ENCODE measurements at places on chromosomes 5 and 9.

DNA sequence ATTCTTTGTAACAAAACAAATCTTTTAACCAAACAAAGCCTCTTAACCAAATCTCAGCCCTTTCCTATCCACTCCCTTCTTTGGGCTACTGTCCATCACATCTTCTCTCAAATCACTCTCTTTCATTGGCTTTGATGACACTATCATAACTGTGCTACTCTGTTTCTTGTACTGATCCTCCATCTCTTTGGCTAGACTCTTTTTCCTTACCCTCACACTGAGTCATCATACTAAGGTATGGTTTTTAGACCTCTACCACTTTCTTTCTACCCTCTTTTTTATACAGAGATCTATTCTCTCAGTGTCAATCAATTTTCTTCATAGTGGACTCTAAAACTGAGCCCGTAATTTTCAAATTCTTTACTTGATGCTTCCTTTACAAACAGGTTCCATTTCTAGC lies 174.9 kb downstream of the RAPGEF6 start:
- DNase-seq = no peak

DNA sequence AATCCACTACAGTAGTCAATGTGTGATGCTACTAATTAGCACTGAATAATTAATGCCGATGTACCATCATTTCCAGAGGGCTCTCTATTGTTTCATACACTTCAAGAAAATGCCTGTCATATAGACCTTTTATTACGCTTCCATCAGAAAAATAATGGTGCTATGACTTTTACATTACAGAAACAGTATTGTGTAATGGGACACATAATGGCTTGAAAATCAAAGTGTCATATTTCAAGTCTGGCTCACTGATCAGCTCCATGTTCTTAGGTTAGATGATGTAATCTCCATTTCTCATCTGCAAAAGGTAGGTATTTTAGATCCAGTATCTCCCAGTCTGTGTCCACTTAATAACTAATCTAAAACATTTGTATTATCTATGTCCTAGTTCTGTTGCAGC lies 990.6 kb upstream of the TYRP1 start:
- no peak for DNase-seq

DNA sequence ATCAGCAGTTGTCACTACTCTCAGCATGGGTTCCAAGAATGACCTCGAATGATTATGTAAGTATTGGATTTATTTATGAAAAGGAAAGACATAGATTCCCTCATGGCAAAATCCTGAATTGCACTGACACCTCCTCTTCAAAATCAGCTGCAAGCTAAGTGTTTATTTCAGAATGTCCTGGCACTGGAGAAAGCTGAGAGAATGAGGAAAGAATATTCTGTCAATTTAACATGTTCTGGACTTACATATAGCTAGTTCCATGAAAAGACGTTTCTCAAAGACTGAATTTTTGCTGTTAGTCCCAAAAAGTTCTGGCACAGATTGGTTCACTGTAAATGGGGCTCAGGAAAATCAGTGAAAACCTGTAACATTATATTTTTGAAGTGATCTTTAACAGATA lies 120.3 kb downstream of the NREP start:
- DNase-seq = no peak

DNA sequence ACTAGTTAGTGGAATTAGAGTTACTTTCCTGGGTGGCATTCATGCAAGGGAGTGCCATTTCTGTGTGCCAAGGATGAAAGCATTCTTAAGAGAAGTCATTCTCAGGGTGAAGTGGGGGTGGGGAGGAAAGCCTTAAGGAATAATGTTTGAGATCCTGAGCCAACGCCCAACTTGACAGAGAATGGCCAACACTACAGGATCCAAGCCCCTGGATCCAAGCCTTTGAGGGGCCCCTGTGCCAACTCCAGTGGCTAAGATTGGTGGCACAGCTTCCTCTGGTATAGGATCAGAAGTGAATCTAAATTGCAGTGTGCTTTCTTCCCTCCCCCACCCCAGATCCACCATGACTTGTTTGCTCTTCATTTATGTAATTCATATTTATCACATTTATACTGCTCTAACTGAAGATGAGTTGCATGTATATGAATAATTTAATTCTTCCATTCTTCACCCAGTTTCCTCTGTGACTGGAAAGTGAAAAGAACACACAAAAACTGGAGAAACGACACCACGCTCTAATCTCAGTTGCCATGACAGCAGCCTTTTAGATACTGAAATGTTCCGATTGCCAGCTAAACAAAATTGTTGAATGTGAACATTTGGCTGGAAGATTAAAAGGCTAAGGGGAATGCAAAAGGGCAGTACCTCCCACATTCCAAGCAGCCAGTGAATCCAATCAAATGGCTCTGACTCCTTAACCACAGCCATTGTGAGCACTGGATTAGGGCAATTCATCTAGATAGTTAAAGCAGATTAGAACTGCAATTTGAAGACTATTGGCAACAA lies 4.5 kb downstream of the ZNF608 start:
- no peak for DNase-seq

- no peak for DNase-seq
Measured at GRCh38 chr9:87524061-87524460, 26.4 kb downstream of the DAPK1 start.

GRCh38 chr5:61801174-61801573 lies 469.1 kb downstream of the ZSWIM6 start:
- no peak for DNase-seq

DNA sequence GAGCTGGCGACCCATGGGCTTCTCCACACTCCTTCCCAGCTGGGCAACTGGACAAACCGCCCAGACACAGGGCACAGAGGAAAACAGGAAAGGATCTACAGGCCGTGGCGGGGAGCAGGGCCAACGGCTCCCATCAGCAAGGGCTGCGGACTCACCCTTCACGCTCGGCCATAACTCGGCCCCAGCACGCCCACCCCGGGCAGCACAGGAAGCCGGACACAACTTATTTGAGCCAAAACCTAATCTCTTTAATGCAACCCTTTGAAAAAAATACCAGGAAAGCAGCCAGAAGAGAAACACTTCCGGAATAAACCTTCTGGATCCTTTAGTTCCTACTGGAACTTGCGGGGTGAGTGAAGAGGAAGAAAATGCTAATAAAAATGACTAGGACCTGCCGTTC lies 59.9 kb downstream of the VAV2 start:
- no peak for DNase-seq

GRCh38 chr5:73160239-73160671 lies 12.7 kb upstream of the TMEM174 start:
- DNase-seq = peak; percentile 9

- DNase-seq = no peak
Measured at GRCh38 chr5:43620944-43621505, 18.0 kb downstream of the NNT start.

- no peak for DNase-seq
Measured at GRCh38 chr5:169507051-169507450, 76.5 kb upstream of the SPDL1 start.

DNA sequence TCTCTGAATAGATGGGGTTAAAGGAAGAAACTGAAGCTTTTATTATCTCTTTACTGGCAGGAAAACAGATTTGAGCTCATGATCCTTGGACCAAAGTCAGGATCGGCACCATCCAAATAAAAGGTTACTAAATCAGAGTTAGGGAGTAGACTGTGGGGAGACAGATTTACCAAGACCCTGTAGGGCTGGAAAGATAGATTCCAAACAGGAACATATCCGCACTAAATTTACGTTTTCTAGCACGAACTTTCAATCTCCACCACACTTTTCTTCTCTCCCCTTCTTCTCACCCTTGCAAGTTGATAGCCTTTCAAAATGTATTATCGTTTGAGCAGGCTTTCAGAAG lies 120.0 kb upstream of the HMHB1 start:
- no peak for DNase-seq

GRCh38 chr9:121498487-121499176 lies 1.0 kb downstream of the GGTA1 start:
- DNase-seq = no peak

DNA sequence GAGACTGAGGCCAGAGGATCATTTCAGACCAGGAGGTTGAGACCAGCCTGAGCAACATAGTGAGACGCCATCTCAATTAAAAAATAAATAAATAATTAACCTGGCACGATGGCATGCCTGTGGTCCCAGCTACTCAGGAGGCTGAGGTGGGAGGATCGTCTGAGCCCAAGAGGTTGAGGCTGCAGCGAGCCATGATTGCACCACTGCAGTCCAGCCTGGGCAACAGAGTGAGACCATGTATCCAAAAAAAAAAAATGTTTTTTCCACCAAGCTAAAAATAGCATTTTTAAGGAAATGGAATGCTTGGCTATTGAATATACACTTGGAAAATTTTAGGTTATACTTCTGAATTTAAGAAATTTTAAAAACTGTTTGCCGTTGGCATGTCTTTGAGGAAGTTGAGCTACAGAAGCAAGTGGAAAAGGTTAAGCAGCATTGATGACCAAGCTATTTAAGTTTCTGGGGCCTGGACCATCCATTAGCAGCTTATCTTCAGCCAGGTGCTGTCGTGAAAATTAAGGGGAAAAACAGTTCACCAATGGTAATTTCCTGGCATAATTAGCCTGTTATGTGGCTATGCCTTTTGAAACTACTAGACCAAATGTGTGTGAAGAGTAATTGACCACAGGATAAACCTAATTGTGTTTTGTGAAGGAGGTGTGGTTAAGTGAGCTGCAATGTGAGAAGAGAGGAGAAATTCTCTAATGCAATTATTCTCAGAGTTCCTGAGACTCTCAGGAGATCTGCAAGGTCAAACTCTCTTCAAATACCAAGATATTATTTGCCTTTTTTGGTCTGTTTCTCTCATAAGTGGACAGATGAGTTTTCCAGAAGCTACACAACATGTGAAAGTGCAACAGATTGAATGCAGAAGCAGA lies 21.0 kb downstream of the F2R start:
- no peak for DNase-seq

DNA sequence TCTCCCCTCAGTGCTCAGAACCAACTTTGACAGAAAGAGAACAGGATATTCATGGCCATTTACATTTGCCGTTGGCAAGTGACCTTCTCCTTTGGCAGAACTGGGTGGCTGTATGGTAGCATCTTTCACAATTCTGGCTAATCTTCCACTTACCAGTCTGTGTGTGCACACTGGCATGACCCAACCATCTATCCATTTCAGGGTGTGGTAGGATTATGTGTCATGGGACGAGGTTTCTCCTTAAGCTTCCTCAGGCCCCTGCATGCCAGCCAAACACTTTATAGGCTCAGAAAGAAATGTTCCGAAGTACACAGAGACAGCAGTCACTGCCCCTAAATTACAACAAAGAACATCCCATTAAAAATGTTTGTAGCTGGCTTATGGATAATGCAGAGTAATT lies 497.1 kb downstream of the NFIB start:
- no peak for DNase-seq

GRCh38 chr9:134219646-134220060 lies 55.3 kb upstream of the RNU6ATAC start:
- DNase-seq = no peak

- DNase-seq = no peak
Measured at GRCh38 chr9:95189251-95190098, 128.0 kb downstream of the FANCC start.

- no peak for DNase-seq
Measured at GRCh38 chr5:72244862-72245371, 75.1 kb downstream of the MRPS27 start.

- DNase-seq = no peak
Measured at GRCh38 chr5:179769796-179770195, 24.0 kb upstream of the LTC4S start.

- DNase-seq = no peak
Measured at GRCh38 chr5:140678993-140679392, 5.6 kb upstream of the DND1 start.

DNA sequence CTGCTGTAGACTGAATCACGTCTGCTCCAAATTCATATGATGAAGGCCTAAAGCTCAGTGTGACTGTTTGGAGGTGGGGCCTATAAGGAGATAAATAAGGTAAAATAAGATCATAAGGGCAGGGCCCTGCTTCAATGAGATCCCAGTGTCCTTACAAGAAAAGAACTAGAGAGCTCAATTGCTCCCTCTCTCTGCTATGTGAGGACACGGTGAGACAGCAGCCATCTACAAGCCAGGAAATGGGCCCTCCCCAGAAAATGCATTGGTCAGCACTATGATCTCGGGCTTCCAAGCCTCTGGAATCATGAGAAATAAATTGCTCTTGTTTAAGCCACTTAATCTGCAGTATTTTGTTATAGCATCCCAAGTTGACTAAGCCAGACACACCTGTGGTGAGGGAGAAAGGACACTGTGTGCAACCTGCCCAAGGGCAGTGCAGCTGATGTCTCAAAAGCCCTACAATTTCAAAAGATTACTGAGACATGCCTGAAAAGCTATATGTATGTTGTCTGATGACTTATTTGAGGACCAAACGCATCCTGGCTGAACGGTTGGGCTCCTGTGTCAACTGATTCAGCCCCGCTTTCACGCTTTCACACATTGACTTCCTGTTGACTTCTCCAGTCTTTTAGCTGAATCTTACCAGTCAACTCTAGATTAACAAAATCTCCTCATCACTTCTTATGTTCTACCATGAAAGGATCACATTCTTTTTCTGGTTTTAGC lies 13.2 kb downstream of the GZMK start:
- DNase-seq = no peak

- no peak for DNase-seq
Measured at GRCh38 chr9:91452844-91453243, 29.2 kb upstream of the NFIL3 start.

GRCh38 chr5:80884086-80884813 lies 75.9 kb upstream of the RASGRF2 start:
- no peak for DNase-seq

GRCh38 chr5:11394933-11395332 lies 509.3 kb downstream of the CTNND2 start:
- DNase-seq = no peak

DNA sequence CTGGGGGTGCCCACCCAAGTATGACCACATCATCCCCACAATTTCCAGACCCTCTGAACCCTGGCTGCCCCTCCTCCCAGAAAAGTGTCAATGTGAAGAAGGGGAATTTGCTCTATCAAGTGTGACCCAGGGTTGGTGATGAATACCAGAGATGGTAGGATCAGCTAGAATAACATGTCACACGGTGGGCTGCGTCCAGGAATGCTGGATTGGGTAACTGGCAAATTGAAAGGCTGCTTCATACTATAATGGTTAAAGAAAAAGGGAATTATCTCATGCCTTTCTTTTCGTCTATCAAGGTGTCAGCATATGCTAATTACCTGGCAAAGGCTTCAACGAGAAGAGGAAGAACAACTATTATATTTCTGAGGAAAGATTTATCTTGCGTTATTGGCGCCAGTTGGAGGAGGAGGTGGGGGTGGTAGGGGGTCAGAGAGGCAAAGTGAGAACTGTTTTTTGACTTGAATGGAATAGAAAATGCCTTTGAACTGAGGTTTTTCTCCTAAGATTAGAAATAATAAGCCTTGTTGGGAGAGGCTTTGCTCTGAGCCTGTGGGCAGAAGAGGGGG lies 27.8 kb upstream of the ARAP3 start:
- no peak for DNase-seq

DNA sequence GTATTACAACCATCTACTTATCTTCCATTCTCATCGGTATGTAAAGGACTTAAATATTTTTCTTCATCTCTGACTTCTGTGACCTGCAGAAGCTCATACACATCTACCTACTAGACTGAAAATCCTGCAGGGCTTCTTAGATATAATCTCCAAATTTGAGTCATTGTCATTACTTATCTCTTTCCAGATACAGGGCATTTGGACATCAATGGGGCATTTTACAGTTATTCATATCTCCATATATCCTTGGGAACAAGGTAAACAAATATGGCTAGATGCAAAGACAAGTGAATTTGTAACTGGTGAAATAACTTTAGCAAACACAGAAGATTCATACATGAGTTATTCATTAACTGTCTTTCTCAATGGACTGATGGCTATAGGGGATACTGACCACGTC lies 37.7 kb upstream of the IL7R start:
- DNase-seq = no peak

GRCh38 chr5:172616730-172617129 lies 24.3 kb upstream of the NEURL1B start:
- no peak for DNase-seq
